ENCODE measurements at places on chromosomes 13 and 19.

- DNase-seq, result no peak
These were observed 27.1 kb downstream of the STK24 start for GRCh38 chr13:98549728-98550317.

DNA sequence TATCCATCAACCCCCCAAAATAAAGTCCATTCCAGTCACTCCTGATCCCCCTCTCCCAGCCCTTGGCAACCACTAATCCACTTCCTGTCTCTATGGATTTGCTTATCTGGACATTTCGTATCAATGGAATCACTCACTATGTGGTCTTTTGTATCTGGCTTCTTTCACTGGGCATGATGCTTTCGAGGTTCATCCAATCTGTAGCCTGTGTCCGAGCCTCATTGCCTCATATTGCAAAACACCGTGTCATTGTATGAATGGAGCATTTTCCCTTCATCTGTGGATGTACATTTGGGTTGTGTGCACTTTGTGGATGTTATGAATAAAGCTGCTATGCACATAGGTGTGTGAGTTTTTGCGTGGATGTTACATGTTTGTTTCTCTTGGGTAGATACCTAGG is 1.4 kb upstream of the FZR1 start:
- no peak for DNase-seq

GRCh38 chr13:45137526-45137925 is 17.2 kb downstream of the GTF2F2 start:
- DNase-seq, result no peak

GRCh38 chr13:27971776-27972477 is 2.8 kb upstream of the CDX2 start:
- no peak for DNase-seq

GRCh38 chr13:68160466-68160865 is 930.3 kb upstream of the PCDH9 start:
- no peak for DNase-seq

- DNase-seq, result no peak
These were observed 381.0 kb upstream of the TSHZ3 start for GRCh38 chr19:31730270-31730669.

DNA sequence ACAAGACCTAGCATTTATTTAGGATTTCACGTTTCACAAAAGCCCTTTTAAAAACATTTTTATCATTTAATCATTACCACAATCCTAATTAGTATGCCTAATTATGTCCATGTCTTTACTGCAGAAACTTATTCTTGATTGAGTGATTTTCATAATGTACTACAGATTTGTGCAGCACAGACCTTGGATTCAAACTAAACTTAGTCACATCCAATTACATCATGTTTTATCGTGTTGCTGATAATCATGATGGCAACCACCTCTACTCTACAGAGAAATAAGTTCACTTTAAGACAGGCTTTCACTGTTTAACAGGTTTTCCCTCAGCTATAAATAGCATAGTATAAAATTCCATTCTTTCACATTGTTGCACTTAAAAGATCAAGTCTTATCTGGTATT is 240.9 kb upstream of the RFC3 start:
- no peak for DNase-seq

DNA sequence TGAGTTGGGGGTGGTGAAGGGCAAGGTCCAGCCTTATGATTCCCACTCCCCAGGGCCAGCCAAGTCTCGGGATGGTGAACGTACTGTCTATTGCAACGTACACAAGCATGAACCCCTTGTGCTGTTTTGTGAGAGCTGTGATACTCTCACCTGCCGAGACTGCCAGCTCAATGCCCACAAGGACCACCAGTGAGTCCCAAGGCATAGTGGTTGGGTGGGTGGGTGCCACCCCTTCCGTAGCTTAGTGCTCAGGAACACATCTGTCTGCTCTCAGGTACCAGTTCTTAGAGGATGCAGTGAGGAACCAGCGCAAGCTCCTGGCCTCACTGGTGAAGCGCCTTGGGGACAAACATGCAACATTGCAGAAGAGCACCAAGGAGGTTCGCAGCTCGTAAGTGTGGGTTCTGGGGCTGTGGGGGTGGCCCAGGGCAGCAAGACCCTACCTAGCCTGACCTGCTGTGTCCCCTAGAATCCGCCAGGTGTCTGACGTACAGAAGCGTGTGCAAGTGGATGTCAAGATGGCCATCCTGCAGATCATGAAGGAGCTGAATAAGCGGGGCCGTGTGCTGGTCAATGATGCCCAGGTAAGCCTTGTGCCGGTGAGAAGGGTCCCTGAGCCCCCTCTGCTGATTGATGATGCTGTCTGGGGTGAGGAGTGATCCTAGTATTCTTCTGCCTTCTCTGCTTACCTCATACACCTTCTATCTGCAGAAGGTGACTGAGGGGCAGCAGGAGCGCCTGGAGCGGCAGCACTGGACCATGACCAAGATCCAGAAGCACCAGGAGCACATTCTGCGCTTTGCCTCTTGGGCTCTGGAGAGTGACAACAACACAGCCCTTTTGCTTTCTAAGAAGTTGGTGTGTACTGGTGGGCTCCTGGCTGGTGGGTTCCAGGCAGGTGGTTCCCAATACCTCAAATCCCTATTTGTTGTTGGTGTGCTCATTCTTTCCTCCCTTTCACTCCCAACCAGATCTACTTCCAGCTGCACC is 3.8 kb downstream of the TRIM28 start:
- DNase-seq, result no peak

DNA sequence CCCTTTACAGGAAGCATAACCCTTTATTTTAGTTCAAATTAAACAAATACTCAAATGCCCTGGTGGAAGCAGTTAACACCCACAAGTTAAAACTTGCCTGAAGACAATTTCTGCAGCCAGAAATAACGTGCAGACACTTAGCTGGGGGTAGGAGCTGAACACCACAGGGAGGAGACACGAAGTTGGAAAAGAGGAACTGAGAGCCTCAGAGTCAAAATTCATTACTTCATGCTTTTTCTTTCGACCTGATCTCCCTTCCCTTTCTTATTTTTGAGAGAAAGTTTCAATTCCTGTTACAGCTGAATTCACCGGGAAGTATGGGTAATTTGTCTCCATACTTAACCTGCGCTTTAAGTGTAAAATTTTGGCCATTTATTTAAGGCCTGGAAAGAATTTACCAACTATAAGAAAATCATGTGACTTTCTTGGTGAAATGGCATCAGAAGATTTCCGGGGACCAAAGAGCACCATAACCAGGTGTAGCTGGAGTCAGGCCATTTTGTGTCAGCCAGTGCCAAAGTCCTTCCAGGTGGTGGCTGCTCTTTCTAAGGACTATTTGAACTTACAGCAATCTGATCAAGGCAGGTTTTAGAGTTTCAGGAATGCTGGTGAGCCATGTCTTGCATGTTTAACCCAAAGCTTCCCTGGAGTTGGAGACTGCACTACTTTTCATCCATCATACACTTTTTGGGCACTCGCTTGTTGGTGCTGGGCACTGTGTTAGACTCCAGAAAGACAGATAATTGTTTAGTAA is 46.5 kb upstream of the RCBTB2 start:
- DNase-seq, result no peak

DNA sequence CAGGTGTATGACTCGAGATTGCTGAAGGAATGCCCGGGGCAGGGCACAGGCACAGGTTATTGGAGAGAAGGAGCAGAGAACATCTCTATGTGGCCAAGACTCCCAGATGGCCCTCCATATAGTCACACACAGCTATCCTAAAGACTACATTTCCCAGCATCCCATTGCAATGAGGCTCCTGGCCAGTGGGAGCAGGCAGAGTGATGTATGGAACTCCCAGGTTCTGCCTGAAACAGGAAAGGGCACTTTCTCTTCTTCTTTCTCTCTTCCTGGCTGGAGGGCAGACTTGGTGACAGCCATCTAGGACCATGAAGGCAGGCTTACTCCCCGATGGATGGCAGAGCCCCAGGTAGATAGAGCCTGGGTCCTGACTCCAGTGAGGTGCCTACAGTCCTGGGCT is 13.5 kb downstream of the PPP1R13L start:
- DNase-seq, result no peak

DNA sequence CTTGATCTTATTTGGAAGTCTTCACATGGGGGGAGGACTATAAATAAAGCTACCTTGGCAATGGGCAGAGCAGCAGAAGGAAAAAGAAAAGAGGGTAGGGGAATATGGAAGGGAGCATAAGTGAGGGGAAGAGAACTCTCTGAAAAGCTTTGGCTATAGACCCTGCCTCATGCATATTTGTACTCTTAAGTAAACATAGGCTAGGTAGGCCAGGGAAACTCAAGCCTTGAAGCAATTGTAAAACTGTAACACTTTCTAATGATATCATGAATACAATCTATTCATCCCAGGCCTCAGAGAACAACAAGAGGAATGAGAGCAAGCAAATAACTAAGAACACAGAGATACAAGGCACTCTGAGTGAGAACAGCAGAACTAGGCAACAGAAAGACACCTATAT is 20.4 kb downstream of the MYCBP2 start:
- no peak for DNase-seq

DNA sequence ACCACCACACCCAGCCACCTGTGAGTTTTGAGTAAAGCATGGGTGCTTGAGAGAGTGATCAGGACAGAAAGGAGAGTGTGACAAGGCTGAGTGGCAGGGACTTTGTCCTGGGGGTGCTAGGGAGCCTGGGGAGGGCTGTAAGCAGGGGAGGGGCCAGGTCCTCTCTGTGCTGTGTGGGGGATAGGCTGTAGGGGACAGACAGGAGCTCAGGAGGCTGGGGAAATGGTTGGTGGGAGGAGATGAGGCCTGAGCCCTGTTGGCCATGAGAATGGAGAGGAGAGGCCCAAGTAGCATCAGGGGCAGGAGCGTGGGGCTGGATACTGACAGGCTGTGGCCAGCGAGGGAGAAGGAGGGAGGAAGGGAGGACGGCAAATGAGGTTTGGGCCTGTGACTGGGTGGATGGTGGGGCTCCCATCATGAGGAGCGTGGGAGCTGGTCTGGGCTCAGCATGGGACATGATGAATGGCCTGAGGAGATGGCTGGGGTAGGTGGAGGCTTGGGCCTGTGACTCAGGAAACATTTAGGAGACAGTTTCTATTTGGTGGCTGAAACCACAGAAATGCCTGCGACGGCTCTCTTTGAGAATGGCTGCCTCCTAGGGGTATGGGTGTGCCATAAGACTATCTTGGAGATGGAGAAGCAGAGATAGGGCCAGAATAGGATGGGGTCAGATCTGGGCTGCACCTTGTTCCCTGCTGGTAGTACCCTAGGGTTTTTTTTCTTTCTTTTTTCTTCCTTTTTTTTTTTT is 25.0 kb downstream of the GRIN2D start:
- no peak for DNase-seq

DNA sequence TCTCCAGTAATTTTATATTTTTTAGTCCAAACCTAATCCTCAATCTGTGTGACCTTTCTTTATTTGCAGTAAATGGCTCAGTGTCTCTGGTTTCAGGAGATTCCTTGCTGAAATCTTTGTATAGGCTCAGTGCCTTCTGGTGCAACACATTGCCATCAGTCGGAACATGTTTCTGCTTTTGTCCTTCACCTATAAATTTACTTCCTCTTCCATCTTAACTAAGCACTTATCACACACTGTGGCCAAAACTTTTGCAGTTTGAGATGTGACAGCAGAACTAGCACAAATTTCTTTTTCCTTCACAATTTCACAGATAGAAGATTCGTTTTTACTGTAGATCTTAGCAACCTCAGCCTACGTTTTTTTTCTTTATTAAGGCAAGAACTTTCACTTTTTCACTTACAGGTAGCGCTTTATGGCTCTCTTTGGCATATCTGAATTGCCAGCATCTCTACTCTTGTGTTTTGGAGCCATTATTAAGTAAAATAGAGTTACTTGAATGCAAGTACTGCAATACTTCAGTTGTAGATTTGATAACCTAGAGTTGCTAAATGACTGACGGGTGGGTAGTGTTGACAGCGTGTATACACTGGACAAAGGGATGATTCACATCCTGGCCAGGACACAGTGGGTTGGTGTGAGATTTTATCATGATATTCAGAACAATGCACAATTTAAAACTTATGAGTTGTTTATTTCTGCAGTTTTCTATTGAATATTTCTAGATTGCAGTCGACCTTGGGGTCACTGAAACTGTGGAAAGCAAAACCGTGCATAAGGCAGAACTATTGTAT is 44.3 kb downstream of the NDFIP2 start:
- DNase-seq, result no peak

- no peak for DNase-seq
These were observed 105.5 kb downstream of the SHISA2 start for GRCh38 chr13:25946321-25946720.

DNA sequence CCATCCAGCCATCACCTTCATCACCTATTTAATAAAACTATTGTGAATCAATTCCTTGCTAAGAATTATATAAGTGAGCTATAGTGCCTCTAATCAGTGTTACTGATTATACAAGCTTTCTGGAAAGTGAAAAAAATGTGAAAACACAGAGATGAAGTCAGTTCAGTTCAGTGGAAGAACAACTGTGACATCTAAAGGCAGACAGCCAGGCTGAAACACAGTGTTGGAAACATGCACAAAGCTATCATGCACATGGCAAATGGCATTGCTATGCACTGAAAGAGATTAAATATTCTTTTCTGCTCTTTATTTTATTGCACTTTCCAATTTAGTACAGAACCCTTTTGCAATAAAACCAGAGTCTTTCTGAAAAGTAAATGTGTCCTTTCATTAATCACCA is 294.0 kb downstream of the RBM26 start:
- DNase-seq, result no peak

DNA sequence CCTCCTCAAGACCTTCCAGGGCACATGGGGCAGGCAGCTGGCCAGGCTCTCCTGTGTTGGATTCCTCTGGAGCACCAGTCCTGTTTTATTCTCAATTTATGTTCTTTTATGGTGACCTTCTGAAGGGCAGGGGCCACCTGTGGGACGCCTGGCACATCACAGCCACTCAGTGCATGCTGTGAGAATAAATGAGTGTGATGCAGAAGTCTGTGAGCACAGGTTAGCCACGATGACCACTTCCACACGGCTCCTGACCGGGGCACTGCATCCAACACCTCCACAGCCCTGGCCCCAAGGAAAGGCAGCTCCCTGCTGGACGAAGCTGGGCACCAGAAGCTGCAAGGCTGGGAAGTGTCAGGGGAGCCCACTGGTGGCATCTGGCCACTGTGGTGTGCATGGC is 122.8 kb downstream of the CRYL1 start:
- DNase-seq, result no peak

GRCh38 chr19:8589177-8589714 is 12.0 kb upstream of the MYO1F start:
- DNase-seq, result no peak

GRCh38 chr13:43391036-43391435 is 367.6 kb downstream of the DNAJC15 start:
- no peak for DNase-seq

DNA sequence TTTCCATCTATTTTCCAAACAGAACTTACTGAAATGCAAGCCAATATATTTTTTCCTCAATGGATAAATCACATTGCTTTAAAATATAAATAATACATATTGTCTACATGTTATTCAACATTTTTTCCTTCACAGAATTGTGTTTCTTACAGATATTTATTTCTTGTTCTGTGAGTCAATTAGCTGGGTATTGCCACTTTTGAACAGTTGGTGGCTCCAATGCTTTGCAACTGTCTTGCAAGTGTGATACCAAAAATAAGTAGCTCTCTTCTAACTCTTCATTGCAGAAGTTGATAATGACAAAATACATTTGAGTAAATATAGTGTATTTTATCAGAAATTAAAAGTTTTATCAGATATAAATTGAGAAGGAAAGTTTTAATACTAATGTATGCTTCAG is 17.1 kb upstream of the GPC5 start:
- DNase-seq, result no peak

- DNase-seq, result no peak
These were observed 56.5 kb downstream of the TNFRSF19 start for GRCh38 chr13:23626700-23627099.
